IPS-NIHi11 (cell line): ENCODE measurements at places on chromosomes 11 and 22.

GRCh38 chr11:60515144-60515855 is at the start of gene MS4A13:
Gene MS4A13 (plus strand): TSS chr11:60515392. CDS start chr11:60518084, 2,692 bp downstream.
- DNase-seq: no peak

DNA sequence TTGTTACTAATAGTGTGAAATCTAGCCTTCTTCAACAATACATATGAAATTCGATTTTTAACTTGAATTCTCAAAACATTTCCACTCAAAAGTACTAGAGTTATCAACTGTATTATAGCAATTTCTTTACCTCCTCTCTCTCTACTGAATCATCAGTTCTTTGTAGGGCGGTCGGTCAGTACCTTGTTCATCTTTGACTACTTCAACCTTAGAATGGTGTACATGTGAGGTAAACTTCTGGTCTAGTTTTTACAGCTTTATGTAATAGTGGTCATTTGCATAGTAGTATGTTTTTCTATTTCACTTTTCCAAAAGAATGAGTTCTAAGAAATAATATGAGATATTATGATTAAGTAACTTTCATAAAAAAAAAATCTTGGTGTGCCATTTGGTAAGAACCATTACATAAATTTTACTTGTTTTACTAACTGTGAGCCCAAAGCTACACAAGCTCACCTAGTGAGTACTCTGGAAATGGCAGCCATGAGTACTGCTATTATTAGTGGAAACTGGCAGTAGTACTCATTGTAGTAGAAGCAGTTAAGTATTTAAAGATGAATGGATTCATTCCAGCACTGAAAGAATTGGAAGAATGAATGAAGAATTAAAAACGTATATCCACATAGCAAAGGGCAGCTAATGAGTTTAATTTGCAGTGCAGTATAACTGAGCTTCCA is 30.1 kb downstream of the SESN3 start:
- no peak for DNase-seq

- DNase-seq: no peak
Observed at GRCh38 chr11:73833067-73833466, 43.6 kb downstream of the COA4 start.

GRCh38 chr11:36376888-36377758 is 81.0 kb downstream of the PRR5L start:
- peak; percentile 83 for DNase-seq

GRCh38 chr22:37998543-37998942 is 14.2 kb upstream of the SOX10 start:
- DNase-seq: no peak

- DNase-seq: peak; percentile 86
Observed at GRCh38 chr11:2837096-2837601, 48.4 kb downstream of the CDKN1C start.

DNA sequence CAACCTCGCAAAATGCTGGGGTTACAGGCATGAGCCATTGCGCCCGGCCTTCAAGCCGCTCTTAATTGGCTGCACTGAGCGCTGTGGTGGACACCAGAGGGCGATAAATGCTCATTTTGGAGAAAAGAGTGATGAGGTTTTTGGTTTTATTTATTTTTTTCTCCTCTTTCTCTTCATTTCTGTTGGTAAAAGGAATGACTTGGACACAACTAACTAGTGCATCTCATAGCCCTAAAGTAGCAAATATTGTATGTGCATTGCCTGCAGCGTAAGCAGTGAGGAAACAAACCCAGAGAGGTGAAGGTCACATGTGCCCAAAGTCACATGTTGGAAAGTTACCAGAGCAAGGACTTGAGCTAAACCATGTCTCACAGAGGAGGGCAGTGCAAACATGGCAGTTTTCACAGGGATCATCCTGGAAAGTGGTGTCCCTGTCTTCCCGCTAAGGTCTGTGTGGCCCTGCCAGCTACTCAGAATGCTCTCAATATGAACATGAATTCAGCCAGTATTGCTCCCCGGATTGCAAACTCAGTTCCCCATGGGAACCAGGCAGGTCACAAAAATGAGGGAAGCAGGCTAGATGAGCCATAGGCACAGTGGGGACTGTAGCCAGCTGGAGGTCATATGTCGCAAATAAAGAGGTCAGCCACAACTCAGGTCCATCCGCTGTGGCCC is 8.6 kb upstream of the CD82 start:
- DNase-seq: no peak

DNA sequence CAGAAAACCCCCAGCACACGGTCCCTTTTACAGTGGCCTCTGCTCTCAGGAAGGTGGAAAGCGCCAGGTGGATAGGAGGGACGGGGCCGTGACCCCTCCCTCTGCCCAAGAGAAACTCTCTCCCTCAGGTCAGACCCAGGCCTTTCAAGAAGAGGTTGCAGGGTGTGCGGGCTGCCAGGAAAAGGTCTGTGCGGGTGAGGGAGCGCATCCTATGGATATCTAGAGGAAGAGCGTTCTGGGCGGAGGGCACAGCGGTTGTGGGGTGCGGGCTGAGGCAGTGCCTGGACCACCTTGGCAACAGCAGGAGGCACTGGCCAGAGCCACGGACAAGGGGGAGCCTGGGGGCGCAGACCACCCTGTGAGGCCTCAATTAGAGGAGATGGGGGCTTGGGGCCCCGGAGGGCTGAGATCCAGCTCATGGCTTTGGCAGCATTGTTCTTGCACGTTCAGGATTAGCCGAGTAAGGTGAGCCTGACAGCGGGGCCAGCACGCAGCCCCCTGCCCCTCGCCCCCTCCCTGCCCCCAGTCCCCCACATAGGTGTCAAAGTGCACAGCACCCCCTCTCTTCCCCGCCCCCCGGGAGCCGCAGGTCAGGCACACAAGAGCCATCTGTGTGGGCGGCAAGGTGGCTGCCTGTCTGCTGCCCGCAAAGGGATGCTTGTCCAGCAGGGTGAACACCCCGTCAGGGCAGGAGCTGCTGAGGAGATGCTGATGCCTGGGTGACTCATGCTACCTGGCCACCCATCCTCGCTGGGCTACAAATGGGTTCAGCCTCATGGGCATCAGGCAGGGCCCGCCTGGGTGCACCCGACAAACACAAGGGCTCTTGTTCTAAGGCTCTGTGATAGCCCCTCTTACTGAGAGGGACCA is 92.8 kb upstream of the KCNQ1OT1 start:
- DNase-seq: no peak

- no peak for DNase-seq
Observed at GRCh38 chr11:57318178-57318577, 6.6 kb downstream of the TNKS1BP1 start.

- DNase-seq: no peak
Observed at GRCh38 chr11:12013781-12014180, 5.4 kb upstream of the DKK3 start.

- no peak for DNase-seq
Observed at GRCh38 chr11:73130181-73130580, 11.9 kb downstream of the FCHSD2 start.

GRCh38 chr11:82365351-82365750 is 368.3 kb downstream of the FAM181B start:
- DNase-seq: no peak

DNA sequence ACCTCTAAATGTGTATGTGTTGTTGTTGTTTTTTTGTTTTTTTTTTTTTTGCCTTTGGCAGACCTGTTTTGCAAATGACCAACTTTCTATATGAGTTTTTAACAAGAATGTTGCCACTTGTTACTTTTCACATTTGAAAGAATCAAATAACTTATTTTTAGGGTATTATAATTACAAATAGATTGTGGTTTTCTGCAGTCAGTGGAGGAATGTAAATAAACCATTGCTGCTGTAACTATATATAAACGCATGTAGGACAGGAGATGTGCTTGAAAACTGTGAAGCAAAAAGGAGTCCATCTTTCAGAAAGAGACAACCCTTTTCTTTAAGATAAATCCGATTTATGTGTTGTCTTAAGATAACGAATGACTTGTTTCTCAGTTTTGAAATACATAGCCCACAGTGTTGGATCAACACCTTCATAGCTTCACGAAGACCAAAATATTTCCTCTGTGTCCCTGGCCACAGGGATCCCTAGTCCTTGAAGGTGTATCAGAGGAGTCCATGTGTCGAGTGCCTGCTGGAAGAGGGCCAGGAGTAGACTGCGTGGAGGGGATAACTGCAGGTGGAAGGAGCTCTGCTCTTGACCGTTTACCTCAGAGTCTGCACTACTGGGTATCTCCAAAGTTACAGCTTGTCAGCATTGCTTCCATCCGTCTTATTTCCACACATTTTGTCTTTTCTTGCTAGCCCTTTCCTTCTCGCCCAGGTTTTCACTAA is 24.7 kb downstream of the TNRC6B start:
- DNase-seq: no peak

- DNase-seq: no peak
Observed at GRCh38 chr11:2836315-2837095, 49.1 kb downstream of the CDKN1C start.

DNA sequence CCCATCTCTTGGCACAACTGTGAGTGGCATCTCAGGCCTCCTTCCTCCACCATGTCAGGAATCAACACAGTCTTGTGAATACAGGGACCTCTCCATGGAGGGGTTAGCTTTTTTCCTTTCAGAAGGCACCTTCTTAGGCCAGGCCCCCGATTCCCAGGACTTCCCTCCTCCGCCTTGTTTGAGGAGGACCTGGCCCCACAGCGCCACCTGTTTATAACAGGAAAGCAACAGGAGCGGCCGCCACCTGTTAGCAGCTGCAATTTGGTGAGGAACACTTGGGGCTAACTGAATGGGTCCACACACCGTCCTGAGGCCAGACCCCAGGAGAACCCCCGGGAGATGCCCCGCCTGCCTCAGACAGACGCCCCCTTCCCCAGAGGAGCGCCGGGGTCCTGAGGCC is 3.8 kb upstream of the PKP3 start:
- DNase-seq: peak; percentile 69

GRCh38 chr22:46071451-46072109 is 78.7 kb upstream of the PPARA start:
- peak; percentile 58 for DNase-seq

DNA sequence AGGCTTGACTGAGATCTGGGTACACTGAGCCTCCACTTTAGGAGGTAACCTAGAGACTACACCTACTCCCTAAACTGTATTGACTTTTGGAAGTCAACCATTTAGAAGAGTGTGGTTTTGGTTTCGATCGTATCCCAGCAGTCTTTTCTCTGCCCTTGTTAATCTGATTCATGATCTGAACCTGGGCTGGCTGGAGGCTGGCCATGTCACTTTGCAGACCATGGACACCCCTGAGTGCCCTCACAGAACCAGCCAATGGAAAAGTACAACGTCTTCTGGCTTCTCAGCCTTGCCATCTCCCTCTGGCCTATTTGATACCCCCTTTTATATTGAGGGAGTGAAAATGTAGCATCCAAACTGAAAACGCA is 10.8 kb downstream of the EHF start:
- no peak for DNase-seq

- DNase-seq: no peak
Observed at GRCh38 chr11:93082900-93083299, 113.4 kb downstream of the MTNR1B start.

- DNase-seq: no peak
Observed at GRCh38 chr22:26516503-26516902, 4.2 kb upstream of the TFIP11 start.
